ENCODE measurements at places on chromosomes 2 and 18. TPM values are rescaled to one million over a fixed set of nuclear protein-coding genes. Genes with fewer than 3 reads are reported as not detected.

The IL36RN gene
- not detected for total RNA-seq

The WDR35 gene
- 16.4 TPM for total RNA-seq

GRCh38 chr18:44987371-44987770, 306.7 kb downstream of the SETBP1 start:
- DNase-seq = no peak

- no peak for DNase-seq
These were observed 4.7 kb upstream of the KRCC1 start for GRCh38 chr2:88059979-88060906.

DNA sequence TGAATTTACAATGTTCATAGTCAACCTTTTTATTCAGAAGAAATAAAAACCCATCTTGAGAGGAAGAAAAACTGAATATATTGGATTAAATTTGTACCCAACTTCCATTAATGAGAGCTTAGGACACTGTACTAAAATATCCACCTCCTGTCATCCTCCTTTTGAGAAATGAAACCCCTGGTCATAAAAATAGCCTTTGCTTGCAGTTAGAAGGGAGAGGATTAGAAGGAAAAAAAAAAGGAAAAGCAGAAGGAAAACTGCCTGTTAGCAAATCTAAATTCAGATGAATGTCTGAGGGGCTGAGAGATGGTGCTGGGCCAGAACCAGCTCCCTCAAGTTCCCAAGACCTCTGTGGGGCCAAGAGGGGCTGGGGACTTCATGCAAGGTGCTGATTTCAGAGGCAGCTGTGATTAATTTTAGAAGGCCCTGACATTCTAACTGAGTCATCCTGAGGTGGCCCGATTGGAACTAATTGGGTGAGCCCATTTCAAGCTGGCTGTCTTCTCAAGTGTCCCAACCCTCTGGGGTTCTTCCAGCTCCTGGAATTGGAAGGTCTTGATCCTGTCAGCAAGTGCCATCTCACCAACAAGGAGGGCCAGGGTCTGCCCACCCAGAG, 38.4 kb upstream of the BIN1 start:
- DNase-seq = no peak

DNA sequence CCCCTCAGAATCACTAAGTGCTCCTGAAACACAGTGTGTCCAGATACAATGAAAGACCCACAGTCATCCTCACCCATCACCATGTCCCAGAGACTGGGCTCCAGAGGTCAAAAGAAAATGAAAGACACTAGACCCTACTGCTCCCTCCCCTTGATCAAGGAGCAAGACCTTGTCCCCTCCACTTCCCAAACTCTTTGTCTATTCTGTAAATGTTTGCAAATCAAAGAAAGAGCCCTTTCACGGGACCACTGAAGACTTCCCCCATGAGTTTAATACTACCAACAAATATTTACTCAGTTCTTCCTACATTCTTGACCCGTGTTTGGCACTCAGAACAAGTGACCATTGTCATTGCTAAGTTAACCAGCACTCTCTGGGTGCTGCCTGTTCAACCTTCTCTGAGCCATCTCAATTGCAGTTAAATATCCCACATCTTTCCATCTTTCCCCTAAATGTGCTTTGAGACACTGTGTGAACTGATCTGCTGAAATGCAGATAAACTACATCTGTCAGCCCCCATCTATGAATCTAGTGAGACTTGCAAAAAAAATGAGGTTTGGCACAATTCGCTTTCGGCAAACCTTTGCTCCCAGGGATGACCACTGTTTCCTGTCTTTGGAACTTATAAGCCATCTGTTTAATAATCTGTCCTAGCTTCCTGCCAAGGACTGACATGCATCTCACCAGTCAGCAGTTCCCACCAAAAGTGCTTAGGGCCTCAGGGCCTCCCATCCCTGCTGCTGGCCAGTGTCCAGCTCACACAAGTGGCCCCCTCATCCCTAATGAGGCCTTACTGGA, 170.3 kb downstream of the GFPT1 start:
- DNase-seq = no peak
